ENCODE measurements at places on chromosomes 5 and 9.
A peak's percentile ranks its signal among the peaks of the same experiment; 100 is the strongest.

DNA sequence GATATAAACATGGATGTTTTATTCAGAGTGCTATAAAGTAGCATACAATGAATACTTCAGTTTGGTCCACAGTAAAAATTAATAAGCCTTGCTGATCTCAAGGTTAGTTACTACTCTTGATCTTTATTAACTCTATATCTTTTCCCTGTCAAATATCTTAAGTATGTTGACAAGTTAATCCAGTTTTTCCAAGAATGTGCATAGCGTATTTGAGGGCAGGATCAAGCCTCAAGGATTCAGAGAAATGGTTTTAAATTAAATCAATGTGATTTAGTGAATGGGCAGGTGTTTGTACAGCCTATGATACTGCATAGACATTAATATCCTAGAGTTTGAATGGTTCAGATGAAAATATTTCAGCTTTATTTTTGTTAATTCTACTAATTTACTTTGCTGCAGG lies 20.7 kb downstream of the MATR3 start:
- no peak for DNase-seq

DNA sequence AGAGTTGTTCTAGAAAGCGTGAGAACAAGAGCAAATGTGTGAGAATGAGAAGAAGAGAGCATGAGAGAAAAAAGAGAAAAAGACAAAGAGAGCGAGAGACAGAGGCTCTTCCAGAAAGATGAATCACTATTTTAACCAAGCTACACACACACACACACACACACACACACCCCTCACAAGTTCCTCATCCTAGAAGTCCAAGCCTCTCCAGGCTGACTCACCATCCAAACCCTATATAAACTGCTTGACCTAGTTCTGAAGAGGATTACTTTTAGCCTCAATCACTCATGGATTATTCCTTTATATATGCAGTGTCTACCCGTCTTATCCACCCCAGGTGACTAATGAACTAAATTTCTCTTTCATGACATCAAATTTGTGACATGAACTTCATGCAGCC lies 37.6 kb downstream of the C9orf57 start:
- DNase-seq = peak; percentile 41

DNA sequence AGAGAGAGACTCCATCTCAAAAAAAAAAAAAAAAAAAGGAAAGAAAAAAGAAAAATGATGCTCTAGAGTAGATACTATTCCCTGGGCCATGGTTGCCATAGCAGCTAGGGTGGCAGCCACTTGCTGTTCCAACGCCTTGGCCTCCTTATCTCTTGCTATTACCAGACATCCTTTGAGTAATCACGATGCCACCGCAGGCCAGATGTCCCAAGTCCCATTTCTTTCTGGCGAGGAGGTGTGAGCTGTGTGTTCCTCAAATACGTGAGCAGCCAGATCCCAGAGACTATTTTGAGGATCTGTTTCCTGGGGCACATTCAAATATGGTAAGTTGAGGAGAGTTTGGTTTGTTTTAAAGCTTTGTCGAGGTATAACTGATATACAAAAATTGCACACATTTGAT lies 23.4 kb upstream of the GFPT2 start:
- peak; percentile 72 for DNase-seq

- no peak for DNase-seq
Observed at GRCh38 chr9:114902786-114903524, 27.4 kb downstream of the TNFSF8 start.

DNA sequence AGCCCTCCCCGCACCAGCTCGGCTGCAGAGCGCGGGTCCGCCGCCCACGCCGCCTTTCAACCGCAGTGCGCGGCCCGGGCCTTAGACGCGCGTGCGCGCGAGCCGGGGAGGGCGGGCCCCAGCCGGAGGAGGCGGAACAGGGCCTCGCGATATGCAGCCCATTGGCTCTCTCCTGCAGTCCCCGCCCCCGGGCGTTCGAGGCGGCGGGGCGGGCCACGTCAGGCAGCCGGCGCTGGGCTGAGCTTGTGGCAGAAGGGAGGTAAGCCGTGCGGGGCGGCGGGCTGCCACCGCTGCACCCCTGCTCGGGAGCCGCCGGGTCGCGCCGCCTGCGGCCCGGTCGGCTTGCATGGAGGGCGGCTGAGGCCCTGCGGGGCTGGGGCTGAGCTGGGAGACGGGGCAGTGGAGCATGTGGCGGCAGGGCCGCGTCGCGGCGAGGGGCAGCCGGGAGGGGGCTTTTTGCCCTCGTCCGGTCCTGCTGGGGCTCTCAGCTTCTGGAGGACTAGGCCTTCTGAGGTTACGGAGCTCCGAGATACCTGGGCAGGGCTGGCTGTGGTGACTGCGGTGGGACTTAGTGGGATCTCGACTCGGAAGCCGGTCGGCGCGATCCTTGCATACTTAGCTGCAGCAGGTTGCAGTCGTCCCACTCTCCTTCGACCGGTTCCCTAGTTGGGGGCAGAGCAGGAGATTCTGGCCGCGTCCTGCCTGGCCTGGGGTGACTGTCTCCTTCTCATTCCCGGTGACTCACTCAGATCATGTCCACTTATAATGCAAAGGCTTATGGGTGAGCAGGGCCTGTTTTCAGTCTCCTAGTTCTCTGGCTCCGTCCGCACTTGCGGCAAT lies at the start of gene FOCAD:
FOCAD (plus strand) TSS at position 225 of the 840 bp plus-strand sequence. CDS start 31,095 bp downstream, outside the sequence.
- peak; percentile 97 for DNase-seq

DNA sequence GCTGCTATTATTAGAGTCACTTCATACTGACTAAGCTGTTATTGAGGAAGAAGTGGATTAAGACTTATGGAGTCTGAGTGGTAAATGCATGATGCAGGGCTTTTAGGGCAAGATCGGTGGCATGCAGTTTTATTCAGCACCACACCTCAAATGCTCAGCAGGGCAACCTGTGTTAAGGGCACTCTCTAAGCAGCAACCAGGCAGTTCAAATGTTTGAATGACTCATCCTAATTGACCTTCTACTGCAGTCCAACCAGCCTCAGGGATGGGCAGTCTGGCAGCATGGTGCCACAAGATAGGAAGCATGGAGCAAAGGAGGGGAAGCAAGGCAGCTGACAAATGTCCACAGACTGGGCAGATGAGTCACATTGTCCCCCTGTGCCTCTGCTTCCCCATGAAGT lies 80.2 kb upstream of the MIER3 start:
- DNase-seq = no peak

DNA sequence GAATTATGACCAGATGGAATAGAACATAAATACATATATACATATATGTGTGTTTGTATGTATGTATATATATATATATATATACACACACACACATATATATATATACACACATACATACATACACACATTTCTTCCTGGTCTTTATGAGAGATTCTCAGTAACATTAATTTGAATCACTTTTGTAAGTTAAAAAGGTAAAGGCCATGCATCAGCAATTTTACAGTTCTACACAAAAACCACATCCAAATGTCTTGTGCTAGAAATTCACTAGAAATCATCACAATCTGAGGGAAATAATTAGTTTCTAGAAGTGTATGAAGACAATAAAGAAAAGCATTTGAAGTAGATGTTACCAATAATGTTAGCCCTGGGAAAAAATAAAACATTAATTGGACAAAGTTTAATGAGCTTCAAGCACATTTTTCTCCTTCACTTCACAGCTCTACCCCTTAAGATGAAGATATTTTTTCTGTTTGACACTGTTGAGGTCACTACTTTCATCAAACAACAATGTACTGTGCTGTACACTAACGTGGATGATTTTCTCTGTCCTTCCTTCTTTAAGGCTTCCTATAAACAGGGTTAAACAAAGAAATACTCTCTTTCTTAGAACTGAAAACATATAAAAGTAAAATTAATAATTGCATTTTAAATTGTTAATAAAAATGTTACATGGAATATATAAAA lies 189.2 kb upstream of the NR4A3 start:
- no peak for DNase-seq

DNA sequence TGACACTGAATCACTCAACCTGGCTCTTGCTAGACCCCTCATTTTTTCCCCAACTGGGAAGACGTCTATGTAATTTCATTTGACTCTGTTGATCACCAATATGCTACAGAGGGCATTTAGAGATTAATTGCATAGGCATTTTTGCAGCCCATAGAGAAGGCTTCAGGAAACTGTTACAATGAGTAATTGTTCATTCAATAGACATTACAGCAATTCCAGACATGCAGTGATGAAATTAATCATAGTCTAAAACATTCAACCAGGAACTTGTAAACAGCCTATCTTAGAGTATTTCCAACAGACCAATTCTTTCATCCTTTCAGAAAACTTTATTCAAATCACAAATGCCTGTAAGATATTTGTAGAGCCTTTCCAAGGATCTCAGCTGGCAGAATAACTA lies 122.3 kb downstream of the MARCHF11 start:
- no peak for DNase-seq

DNA sequence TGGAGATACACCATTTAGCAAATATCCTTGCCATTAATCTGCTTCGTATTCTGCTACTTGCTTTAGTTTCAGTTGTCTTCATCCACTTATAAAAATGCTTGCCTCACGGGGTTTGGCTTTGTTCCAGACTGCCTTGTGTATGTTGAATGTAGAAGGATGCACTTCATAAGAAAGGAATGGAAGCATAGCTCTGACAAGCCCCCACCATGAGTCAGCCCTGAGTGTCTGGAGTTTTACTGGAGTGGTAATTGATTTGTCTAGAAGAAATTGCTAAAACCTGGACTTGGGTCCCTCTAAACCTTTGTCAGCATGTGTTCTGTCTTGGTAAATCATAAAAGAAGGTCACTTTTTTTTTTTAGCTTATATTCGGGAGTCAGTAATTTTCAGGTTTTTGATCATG lies 4.6 kb downstream of the TEX48 start:
- no peak for DNase-seq

DNA sequence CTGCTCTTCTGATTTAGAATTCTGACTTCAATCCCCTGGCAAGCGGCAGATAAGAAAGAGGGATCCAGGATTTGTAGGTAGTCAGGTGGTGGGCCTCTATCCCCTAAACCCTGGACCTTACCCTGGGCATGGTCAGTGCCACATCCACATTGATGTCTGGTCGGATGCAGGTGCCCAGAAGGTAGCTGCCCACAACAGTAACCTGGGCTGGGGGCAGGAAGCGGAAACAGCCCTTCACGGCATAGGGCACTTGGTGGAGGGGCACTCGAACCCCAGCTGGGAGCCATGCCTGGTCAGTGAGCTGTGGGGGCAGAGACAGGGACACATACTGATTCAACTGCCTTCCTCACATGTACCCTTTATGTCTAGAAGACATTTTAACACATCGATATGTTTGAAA lies 3.8 kb downstream of the NOL6 start:
- no peak for DNase-seq

- DNase-seq = no peak
Observed at GRCh38 chr5:138240650-138241385, 27.7 kb upstream of the CDC23 start.

GRCh38 chr9:75183306-75183705 lies 95.0 kb downstream of the OSTF1 start:
- DNase-seq = no peak

DNA sequence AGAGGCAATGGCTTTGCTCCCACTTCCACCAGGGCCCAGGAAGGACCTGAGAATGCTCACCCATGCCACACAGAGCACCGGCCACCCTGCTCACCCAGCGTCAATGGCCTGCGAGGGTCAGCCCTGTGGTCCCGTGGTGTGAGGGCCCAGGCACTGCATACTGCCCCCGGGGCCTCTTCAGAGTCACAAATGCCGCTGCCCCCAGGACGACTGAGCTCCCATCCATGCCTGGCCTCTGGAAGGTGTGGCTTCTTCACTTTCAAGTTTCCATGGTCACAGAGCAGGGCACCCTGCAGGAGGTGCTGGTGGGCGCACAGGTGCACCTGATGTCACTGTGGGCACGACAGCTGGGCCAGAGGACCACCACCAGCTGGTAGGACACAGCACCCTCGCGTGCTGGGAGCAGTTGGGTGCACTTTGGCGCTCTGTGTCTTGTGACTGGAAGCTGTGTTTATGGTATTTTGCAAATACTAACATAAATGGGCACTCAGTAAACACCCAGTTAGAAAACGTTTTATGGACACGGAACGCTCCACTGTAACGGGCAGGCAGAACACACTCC lies 12.5 kb upstream of the ZDHHC11 start:
- no peak for DNase-seq

DNA sequence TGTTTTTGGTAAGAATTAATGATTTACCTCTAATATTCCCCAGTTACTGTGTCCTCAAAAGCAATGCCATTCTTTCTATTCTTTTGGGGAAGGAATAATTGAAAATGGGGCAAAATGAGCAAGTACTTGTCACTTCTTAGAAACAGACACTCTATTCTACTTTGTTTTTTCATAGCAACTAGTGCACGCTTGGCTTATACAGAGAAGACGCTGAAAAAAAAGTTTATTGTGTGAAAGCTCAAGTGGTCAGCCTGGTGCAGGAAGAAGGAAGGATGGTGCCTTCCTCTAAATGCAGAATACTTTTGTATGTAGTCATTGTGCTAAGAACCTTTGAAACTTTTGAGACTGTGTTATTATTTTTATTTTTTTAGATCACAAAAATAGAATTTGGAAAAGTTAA lies 29.6 kb downstream of the ANKDD1B start:
- no peak for DNase-seq

DNA sequence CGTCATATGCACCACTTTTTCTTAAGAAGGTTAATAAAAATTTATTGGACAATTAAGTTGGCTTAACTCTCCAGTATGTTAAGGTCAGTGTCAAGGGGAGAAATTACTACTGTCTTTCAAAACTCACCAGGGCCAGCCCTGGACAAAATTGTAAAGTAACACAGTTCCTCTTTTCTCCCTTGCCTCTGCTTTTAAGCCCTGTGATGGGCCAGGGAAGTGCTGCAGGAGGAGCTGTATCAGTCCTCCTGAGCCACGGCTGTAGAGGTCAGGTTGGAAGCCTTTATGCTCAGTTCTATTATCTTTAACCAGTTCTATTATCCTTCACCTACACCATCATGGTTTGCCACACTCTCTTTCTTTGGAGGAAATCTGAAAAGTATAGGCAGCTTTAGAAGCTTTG lies 11.5 kb upstream of the PPP2R2B start:
- DNase-seq = no peak

DNA sequence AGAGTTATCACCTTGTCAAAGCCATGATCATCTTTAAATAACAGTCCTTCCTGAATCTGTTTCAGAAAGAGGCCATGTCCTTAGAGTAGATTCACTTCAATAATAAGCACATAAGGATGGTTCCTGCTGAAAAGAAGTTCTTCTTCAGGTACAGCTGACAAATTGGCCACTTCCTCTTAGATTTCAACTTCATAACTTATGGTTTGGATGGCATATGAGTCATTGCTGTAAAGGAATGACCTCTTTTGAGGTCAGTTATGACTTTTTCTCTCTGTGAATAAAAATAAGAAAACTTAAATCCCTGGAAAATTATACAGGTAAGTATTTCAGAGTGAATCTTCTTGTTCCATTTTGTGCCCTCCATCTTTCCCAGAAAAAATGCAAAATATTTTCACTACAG lies 555.3 kb upstream of the ZNF462 start:
- no peak for DNase-seq

- no peak for DNase-seq
Observed at GRCh38 chr9:24624481-24624880, 78.8 kb upstream of the IZUMO3 start.

- DNase-seq = no peak
Observed at GRCh38 chr5:16981700-16982099, 45.6 kb upstream of the MYO10 start.

- no peak for DNase-seq
Observed at GRCh38 chr9:127714020-127714750, 1.3 kb downstream of the PTRH1 start.

All from occipital lobe (tissue), 3 donors.